ENCODE measurements at places on chromosomes 12 and 14.

- DNase-seq: no peak
Observed at GRCh38 chr12:45435945-45436710, 220.2 kb downstream of the ANO6 start.

DNA sequence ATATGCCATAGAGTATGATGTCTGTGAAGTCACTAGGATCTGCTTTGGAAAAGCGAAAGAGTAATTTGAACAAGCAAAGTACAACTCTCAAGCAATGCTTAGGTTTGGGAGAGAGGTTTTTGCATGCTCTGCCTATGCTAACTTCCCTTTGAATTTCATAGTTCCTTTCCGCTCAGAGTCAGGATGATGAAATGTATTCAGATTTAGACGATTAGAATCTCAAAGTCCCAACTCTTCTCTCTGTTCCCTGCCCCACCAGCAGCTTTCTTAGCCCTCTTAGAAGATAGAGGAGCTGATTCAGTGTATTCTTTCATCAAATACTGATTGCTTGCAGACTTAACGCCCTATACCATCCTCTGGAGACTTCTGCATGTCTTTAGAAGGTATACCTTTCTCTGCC, 11.5 kb downstream of the RAB5B start:
- DNase-seq: no peak

- DNase-seq: no peak
Observed at GRCh38 chr14:99840774-99841305, 47.6 kb downstream of the EML1 start.

- no peak for DNase-seq
Observed at GRCh38 chr12:111981987-111982386, 31.0 kb downstream of the TMEM116 start.

DNA sequence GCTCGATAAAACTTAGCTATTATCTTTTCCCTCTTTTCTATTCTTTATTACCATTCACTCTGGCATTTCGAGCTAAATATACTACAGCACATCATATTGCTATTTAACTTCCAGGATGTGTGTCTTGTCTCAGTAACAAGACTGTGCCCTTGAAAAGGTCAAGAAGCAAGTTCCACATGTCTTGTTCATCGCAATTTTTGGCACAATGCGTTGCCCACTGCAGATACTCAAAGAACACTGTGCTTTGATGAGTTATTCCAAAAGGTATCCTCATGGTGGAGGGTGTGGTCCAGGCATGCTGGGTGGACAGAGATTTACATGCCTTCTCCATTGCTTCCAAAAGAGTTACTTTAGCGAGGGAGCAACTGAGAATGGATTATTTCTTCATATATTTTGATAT, 6.6 kb downstream of the E2F7 start:
- no peak for DNase-seq

DNA sequence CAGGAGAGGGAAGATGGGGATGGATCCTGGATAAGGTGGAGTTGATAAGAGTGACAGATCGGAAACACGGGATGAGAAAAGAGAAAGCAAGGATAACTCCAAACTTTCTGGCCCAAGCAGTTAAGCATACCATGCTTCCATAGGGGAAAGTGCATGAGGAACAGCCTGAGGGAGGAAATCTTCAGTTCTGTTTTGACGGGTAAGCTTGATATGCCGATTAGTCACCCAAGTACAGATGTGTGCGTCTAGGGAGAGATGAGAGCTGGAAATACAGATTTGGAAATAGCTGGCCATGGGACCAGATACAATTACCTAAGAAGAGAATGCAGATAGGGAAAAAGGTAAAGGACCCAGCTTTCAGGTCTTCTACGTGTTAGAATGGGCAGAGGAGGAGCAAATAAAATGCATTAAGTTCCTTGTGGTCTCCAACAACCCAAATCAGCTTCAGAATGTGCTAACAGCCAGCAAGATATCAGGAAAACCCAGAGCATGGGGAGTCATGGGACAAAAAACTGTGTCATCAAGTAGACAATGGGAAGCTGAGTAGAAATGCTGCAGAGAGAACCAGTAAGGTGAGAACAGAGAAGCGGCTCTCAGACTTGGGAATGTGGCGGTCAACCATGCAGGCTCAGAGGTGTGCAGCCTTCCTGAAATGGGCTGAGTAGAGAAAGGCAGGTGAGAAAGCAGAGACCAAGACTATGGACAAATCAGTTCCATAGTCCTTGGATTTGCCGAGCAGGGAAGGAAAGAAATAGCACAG, 56.3 kb downstream of the PPP1R36 start:
- DNase-seq: no peak

Data from left kidney (tissue), 8 donors.